A549 treated with dexamethasone at 1 μM for 4 hours (cell line): ENCODE measurements at places on chromosomes 12 and 14. TPM values are rescaled to one million over a fixed set of nuclear protein-coding genes. Genes with fewer than 3 reads are reported as not detected.

LRP1-AS gene
- not detected in 5 replicates for total RNA-seq

KRT74 gene
- total RNA-seq, result not detected in 5 replicates

LMNTD1 gene
- total RNA-seq, result 0.15 TPM in 1 of 5 replicates, not detected in the others

PRR4 gene
- total RNA-seq, result 1.1 to 3.9 TPM (median 3.0 TPM) in 5 replicates

OR4E2 gene
- total RNA-seq, result not detected in 5 replicates

JAG2 gene
- total RNA-seq, result 13.3 to 26.5 TPM (median 24.7 TPM) in 5 replicates

SPATS2 gene
- 30.1 to 37.0 TPM (median 36.5 TPM) in 5 replicates for total RNA-seq

TMPRSS12 gene
- not detected in 5 replicates for total RNA-seq

RD3L gene
- not detected in 5 replicates for total RNA-seq

CABP1 gene
- total RNA-seq, result 0.18 to 0.54 TPM (median 0.28 TPM) in 5 replicates

FAM186B gene
- 0.07 to 0.16 TPM (median 0.12 TPM) in 4 of 5 replicates, not detected in the other for total RNA-seq

OVCH1 gene
- total RNA-seq, result not detected in 5 replicates

CACNA2D4 gene
- total RNA-seq, result 0.10 TPM in 1 of 5 replicates, not detected in the others

DDX23 gene
- 67.5 to 84.0 TPM (median 80.1 TPM) in 5 replicates for total RNA-seq

TOMM20L gene
- not detected in 5 replicates for total RNA-seq

CAPRIN2 gene
- total RNA-seq, result 24.7 to 35.7 TPM (median 29.4 TPM) in 5 replicates

INSM2 gene
- 0.02 to 0.05 TPM (median 0.04 TPM) in 5 replicates for total RNA-seq

ZNF26 gene
- 6.3 to 9.1 TPM (median 8.1 TPM) in 5 replicates for total RNA-seq

KRT3 gene
- 0.05 to 0.06 TPM (median 0.05 TPM) in 3 of 5 replicates, not detected in the others for total RNA-seq

MYO1H gene
- total RNA-seq, result not detected in 5 replicates

PLA2G1B gene
- total RNA-seq, result 0.18 TPM in 1 of 5 replicates, not detected in the others

MANSC4 gene
- total RNA-seq, result not detected in 5 replicates

IFI27 gene
- 0.62 to 1.6 TPM (median 0.87 TPM) in 5 replicates for total RNA-seq

C12orf60 gene
- 1.3 to 2.1 TPM (median 1.5 TPM) in 5 replicates for total RNA-seq

ZBTB42 gene
- 2.0 to 3.2 TPM (median 2.9 TPM) in 5 replicates for total RNA-seq

PFDN5 gene
- 433 to 521 TPM (median 445 TPM) in 5 replicates for total RNA-seq

POP5 gene
- total RNA-seq, result 46.9 to 53.4 TPM (median 48.7 TPM) in 5 replicates

KRT71 gene
- 0.06 TPM in 1 of 5 replicates, not detected in the others for total RNA-seq

LBHD2 gene
- 0.12 to 0.22 TPM (median 0.20 TPM) in 3 of 5 replicates, not detected in the others for total RNA-seq
